Activated CD8-positive, alpha-beta memory T cell treated with anti-CD3 and anti-CD28 coated beads for 4 hours (primary cell): ENCODE measurements at places on chromosomes 2 and 18.

DNA sequence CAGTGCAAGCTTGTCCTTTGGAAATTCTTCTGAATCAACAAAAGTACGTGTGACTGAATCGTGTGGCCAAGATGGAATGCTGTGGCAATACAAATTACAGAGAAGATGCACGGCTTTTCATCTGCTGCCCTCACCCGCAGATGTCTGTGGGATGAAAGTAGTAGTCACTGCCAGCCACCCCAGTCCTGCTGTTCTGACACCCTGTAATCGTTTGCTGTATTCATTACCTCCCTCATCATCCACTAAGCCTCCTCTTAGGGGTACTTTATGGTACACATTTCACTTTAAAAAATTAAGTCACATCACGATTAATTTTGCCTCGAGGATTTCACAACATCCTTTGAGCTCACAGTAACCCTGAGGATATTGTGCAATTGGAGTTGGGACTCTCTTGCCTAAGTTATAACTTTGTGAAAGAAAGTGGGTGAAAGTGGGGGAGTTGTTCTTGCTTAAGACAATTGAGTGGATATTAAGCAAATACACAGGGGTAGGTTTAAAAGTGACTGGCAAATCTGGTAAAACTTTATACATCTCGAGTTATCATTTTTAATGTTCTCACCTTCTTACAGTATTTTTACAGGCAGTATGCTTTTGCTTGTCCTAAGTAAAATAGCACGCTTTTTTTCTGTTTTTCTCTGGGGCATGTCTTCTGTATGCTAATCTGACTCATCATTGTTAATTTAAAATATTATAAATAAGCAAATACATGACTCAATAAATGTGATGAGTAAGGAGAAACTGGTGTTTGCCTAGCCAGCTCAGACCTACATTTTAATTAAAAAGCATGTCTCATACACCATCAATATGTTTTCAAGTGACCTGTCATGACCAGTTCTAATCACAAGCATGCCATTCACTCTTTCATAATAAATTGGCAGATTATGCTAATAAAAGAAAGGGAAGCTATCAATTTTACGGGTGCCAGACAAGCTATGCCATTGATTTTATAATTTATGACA, 680.9 kb downstream of the IRS1 start:
- no peak for DNase-seq

GRCh38 chr2:36633470-36634092, 35.6 kb upstream of the FEZ2 start:
- DNase-seq: no peak

DNA sequence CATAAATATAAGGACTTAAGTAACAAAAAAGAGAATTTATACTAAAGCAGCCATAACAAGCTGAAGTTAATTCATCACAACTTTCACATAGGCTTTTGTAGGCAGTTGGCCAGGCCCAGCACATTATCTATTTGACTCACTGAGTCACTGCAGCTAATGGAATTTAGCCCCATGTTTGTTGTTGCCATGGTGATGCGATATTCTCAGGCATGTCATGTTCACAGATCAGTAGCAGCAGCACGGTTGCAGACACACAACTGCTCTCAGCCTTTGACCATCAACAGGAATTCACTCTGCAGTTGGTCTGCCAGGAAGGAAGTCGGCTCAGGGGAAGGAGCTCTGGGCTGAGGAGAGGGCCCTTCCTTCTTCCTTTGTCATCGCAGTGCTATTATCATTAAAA, 639.8 kb downstream of the TMEM182 start:
- no peak for DNase-seq

- no peak for DNase-seq
Measured at GRCh38 chr2:220076734-220077133, 449.3 kb downstream of the SLC4A3 start.

DNA sequence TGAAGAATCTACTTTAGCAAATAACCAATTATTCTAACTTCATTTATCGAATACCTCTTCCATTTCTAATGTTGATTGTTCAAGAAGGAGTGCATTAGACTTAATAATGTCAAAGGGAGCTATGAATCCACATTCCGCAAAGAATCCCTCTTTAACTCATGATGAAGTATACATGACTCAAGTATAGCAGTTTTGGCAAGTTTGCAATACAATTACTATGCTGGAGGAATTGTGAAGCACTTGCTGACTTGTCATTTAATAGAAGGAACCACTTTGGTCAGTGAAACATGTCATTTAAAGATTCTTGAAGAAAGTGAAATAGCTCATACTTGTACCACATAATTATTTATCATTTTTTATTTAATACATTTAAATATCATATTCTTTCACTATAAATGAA, 125.1 kb downstream of the SLC39A10 start:
- no peak for DNase-seq

- no peak for DNase-seq
Measured at GRCh38 chr2:58268685-58269084, 27.6 kb upstream of the FANCL start.

- no peak for DNase-seq
Measured at GRCh38 chr18:44759925-44760342, 79.2 kb downstream of the SETBP1 start.

GRCh38 chr18:24538414-24539264, 78.2 kb downstream of the HRH4 start:
- DNase-seq: no peak

DNA sequence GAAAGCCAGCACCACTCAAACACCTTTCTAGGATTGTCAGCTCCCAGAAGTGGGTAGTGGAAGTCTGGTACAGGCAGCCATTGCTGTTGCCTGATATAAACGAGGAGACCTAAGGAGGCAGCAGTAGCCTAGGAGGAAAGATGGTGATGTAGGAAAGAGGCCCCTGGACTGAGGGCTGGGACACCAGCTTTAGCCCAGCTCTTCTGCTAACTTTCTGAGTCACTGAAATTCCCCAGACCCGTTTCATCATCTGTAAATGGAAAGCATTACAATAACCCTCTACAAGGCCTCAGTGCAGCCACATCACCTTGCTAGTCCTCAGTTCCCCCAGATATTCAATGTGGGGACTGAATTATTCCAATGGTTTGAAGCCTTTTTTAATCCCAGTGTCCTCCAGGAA, 336.5 kb downstream of the TNS1 start:
- DNase-seq: no peak

DNA sequence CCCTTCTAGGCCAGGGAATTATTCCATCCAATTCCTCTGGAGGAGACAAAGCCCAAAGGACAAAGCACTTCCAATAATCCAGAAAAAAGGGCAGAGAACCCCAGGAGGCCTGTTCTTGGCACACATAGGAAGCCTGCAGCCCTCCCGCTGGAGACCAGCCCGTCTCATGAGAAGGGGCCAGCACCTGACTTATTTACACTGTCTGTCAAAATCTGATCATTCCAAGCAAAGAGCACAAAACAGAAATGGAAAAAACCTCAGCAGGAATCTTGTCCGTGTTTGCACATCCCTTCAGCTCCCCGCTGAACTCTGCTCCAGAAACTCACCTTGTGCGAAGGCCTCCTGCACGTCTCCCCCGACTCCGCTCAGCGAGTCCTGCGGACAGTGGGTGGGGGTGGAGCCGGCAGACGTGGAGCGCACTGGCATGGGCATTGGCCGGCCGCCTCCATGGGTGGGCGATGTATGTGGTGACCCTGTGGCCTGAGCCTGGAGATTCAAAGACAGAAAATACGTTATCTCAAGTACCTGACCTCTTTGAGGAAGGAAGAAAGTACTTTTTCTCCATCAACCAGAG, 46.2 kb upstream of the DNMT3A start:
- no peak for DNase-seq

DNA sequence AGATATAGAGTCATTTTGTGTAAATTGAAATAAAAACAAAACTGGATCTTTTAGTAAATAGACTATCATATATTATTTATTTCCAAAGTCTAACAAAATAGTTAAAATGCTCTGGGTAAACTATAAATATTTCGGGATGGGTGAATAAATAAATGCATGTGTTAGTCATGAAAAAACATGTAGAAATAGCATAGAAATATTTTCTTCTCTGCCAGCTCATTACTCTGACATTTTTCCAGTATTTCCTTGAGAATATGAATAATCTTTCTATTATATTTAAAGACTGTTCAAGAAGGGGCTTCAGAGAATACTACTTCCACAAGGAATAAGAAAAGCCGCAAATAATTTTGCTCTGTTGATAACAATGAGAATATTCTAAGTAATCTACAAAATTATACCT, 880.4 kb downstream of the TRIB2 start:
- no peak for DNase-seq

- DNase-seq: no peak
Measured at GRCh38 chr2:10009271-10009810, 34.0 kb upstream of the KLF11 start.

- no peak for DNase-seq
Measured at GRCh38 chr18:47288741-47289140, 37.3 kb upstream of the SKOR2 start.

DNA sequence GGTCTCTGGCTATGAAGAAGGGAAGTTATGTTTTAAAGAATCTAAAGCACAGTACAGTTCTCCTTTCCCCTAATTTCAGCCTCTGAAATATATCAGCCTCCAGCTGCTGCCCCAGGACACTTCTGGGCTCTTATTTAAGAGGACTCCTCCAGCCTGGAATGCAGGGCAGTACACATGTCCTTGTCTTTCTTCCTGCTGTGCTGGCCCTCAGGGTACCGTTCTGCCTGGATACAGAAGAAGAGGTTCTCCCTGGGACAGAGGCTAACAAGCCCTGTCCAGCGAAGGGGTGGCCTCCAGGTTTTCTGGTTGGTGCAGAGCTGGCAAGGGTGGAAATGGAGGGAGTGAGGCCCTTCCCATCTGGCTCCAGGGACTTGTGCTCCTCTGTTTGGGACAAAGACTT, 22.1 kb downstream of the MLPH start:
- no peak for DNase-seq

DNA sequence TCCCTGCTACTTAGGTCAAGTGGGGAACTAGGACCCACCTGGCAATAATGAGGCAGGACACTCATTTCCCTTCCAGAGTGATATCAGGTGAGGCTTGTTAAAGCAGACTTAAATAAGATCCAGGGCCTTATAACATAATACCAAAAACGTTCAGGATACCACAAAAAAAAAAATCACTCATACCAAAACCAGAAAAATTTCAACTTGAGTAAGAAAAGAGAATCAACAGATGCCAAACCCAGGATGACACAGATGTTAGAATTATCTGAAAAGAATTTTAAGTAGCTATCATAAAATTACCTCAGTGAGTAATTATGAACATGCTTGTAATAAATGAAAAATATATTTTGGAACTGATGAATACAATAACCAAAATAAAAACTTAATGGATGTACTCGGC, 255.6 kb upstream of the OSR1 start:
- DNase-seq: no peak

- no peak for DNase-seq
Measured at GRCh38 chr18:677951-678381, 20.5 kb downstream of the TYMS start.

DNA sequence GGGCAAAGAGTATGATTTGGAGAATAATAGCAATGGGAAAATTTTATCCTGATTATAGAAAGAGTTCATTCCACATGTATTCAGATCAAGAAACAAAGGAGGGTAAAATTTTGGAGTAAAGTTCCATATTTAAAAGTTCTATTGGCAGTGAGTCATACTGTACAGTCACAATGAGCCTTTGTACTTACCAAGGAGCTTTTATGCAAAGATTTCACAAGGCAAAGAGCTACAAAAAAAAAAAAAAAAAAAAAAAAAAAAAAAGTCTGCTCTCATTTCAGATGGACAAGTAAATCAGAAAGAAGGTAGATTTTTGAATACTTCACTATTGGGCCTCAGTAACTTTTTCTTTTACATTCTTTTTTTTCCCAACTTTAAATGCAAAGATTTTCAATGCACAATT, 1802.2 kb upstream of the PIK3C3 start:
- DNase-seq: no peak

DNA sequence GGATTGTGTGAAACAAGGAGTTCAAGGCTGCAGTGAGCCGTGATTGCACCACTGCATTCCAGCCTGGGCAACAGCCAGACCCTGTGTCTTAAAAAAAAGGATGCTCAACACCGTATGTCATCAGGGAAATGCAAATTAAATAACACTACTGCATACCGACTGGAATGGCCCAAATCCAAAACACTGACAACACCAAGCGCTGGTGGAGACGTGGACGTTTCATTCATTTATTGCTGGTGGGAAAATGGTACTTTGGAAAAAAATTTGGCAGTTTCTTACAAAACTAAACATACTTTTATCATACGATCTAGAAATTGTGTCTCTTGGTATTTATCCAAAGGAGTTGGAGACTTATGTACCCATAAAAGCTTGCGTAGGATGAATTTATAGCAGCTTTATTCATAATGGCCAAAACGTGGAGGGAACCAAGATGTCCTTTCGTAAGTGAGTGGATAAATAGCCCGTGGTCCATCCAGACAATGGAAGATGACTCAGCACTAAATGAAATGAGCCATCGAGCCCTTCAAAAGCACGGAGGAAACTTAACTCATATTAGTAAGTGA, 24.2 kb downstream of the NEU4 start:
- DNase-seq: no peak

DNA sequence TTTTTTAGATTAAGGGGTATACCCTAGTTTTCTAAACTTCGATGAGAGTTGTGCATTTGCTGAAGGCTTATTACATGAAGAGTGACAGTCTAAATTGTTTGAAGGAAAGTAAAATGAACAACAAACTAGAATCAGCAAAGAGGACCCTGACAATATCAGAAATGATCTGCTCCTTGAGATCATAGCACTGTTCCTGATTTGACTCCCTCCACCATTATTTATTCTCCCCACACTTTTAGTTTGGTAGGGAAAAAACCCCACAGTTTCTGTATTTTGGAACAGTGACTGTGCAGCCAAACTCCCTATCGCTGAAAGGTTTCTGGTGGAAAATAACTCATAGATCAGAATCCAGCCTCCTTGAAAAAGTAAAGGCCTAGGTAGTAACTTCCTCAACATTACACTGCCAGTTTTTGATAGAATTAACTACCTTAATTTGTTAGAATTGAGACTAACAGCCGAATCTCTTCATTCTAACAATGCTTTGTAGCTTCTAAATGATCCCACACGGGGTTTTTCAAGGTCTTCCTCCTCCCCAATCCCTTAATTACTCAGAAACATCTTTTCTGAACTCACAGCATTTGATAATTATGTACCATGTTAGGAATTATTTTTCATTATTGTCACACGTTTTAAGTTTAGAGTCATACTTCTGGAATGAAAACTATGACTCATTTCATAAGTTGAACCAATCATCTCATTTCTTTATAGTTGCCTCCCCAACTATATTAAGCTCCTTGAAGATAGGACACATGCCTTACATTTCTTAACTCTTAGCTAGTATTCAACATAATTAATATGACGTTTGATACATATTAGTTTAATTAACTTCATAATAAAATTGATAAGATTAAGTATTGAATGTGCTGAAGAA, 2.9 kb downstream of the MYL12A start:
- DNase-seq: no peak

DNA sequence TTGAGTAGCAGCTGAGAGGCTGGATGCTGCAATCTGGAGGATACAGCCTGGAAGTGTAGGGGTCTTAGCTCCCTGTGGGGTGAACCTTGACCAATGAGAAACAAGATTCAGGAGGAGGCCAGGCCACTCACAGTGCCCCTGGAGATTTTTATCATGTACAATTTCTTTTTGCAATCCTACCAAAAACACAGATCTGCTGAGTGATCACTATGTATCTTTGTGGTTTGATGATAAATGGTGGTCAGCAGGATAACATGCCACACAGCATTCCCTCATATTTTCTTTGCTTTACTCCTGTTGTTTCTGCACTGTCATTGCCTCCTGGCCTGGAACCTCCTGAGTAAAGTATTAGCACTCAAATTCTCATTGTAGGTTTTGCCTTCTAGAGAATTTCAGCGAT, 357.9 kb downstream of the THSD7B start:
- no peak for DNase-seq
